ENCODE measurements at places on chromosomes 6 and 20.

DNA sequence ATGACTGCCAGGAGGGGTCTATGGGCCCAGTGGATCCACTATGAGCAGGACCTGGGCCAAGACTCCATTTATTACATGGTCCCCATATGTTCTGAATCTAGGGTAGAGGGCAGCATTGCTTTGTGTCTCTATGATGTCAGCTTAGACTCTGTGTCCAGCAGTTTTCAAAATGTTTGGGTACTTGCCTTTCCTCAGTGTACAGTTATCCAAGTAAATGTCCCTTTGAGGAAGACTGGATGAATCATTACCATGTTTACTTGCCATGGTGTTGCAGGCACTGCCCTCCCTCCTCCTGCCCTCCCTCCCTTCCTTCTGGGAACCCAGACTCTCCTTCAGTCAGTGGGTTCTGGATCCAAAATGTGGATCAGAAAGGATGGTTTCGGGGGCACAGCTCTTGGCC, 108.6 kb downstream of the NRN1 start:
- no peak for DNase-seq

GRCh38 chr6:163254341-163254835, 160.1 kb upstream of the QKI start:
- no peak for DNase-seq

- DNase-seq = no peak
These were observed 83.0 kb upstream of the SGK1 start for GRCh38 chr6:134400941-134401340.

GRCh38 chr6:147447835-147448611, 60.5 kb upstream of the SAMD5 start:
- DNase-seq = no peak
